Globus pallidus (tissue), 1 donor: ENCODE measurements at places on chromosomes 1 and 21.

GRCh38 chr1:32623775-32624174 is 26.6 kb downstream of the ZBTB8OS start:
- DNase-seq = no peak

GRCh38 chr1:235156265-235156664 is 4.8 kb downstream of the RBM34 start:
- no peak for DNase-seq

GRCh38 chr1:248373761-248374160 is 1.8 kb upstream of the OR2T6 start:
- DNase-seq = no peak

- no peak for DNase-seq
Observed at GRCh38 chr1:115606305-115606704, 35.5 kb upstream of the VANGL1 start.

DNA sequence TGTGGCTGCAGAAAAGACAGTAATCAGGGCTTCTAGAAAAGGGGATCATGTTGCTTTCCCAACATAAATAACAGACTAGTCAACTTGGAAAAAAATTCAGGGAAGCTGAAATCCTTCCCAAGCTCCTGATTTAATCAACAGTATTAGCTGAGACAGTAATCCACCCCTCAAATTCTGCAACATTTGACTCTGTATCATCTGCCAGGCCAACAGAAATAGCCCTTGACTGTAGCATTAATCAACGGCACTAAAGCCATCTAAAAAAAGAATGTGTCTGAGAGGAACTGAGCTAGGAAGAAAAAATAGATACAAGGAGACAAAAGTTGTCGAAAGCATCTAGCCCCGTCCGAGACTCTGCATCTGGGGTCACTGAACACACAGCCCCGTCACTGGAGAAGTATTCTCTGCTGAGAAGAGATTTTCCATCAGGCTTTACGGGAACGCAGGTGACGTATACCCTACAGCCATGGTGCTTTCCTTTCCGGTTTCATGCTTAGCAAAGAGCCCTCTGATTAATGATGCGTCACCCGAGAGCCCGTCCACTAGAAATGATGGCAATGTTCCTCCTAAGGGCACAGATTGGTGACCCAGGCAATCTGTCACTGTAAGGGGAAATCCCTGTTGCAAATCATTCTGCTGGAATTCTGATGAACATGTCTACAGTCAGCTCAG is 42.1 kb upstream of the TP53BP2 start:
- no peak for DNase-seq

GRCh38 chr1:55519276-55519675 is 304.1 kb upstream of the USP24 start:
- no peak for DNase-seq

GRCh38 chr1:13760921-13761320 is 60.9 kb downstream of the PRDM2 start:
- no peak for DNase-seq

DNA sequence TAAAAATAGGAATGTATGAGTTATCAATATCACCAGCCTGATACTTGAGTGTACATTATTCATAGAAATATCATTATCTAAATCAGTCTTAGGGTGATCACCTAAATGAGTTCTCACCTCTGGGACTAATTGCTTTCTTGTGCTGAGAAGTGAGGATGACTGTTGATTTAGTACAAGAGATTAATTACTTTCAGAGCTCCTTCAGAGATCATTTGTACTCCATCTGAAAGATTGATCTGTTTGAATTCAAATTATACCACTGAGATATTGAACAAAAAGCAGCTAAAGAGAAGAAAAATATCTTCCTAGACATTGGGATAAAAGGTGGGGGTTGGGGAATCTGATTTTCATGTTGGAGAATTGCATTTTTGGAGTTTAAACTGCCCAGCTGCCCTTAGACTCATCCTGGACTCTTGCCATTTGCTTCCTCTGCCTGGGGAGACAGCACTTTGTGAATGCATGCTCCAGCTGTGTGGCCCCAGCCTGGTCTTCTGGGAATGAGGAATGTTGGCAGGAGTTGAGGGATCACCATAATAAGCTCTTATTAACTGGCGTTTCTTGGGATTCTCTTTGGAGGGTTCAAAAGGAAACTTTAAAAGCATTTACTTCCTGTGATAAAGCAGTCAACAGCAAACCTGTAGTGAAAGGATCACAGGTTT is 19.7 kb upstream of the PGBD2 start:
- peak; percentile 19 for DNase-seq

GRCh38 chr1:117671781-117672501 is 66.1 kb downstream of the TENT5C start:
- DNase-seq = peak; percentile 46

GRCh38 chr1:16975211-16975610 is 5.2 kb downstream of the MFAP2 start:
- DNase-seq = no peak

GRCh38 chr1:165443539-165444311 is 1.2 kb downstream of the RXRG start:
- peak; percentile 35 for DNase-seq

DNA sequence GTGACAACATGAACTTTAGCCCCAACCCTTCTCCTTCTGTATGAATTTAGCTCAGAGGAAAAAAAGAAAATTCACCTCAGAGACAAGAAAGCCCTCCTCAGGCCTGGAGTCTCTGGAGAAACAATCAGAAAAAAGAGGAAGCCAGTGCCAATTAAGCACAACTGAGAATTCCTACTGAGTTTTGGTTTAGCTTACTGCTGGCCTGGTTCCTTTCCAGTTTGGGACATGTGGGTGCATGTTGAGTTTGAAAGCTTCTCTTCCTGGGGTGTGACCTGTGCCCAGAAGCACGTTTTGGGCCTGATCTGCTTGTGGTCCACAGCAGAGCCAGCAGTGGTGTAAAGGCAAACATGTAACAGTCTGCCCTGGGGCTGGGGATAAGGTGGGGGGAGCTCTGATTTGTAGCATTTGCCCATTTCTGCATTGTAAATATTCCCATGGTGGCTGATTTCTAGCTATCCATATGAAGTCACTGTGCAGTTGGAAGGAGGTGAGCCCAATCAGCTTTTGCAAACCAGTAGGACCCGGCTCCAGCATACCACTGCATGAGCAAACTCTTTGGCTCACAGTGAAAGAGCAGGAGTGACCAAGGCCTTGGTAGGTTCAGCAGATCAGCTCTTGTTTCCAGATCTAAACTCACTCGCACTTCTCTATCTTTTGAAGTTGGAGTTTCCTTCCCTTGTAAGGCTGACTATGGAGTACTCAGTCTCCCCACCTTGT is 4.7 kb upstream of the THEM5 start:
- no peak for DNase-seq

DNA sequence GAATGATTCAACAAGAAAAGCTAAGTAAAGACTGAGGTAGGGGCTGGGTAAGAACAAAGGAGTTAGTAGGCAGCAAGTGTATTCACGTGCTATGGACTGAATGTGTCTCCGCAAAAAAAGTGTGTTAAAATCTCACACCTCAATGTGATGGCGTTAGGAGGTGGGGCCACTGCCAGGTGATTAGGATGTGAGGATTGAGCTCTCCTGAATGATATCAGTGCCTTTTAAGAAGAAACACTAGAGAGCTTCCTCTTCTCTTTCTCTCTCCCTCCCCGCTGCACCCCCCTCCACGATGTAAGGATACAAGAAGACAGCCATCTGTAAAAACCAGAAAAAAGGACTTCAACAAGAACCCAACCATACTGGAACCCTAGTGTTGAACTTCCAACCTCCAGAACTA is 396.1 kb upstream of the PLXNA2 start:
- no peak for DNase-seq

GRCh38 chr1:40394491-40395172 is 21.1 kb downstream of the SMAP2 start:
- no peak for DNase-seq

GRCh38 chr1:150012611-150013010 is 2.1 kb upstream of the OTUD7B start:
- DNase-seq = peak; percentile 97

- peak; percentile 46 for DNase-seq
Observed at GRCh38 chr1:8427493-8427892, 109.6 kb downstream of the SLC45A1 start.

- DNase-seq = no peak
Observed at GRCh38 chr1:29372108-29372507, 135.8 kb downstream of the PTPRU start.

GRCh38 chr1:8161546-8162105 is 135.5 kb upstream of the ERRFI1 start:
- DNase-seq = no peak

DNA sequence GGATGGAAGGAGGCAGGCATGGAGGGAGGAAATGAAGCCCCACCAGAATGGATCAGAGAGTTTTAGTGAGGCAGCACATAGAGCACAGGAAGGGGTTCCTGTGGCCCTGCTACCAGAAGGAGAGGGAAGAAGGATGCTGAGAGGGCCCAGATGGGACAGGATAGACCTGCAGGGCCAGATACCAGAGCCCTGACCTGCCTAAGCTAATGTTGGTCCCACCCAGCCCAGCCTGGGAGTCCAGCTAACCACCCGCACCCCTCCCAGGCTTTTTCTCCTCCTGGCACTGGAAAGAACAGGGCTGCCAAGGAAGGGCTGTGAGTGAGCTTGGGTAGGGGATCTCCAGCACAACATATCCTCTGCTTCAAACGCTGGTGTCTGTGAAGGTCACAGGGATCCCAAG is 6.9 kb downstream of the NECTIN4 start:
- no peak for DNase-seq

- DNase-seq = no peak
Observed at GRCh38 chr1:224785622-224786021, 143.9 kb upstream of the DNAH14 start.

DNA sequence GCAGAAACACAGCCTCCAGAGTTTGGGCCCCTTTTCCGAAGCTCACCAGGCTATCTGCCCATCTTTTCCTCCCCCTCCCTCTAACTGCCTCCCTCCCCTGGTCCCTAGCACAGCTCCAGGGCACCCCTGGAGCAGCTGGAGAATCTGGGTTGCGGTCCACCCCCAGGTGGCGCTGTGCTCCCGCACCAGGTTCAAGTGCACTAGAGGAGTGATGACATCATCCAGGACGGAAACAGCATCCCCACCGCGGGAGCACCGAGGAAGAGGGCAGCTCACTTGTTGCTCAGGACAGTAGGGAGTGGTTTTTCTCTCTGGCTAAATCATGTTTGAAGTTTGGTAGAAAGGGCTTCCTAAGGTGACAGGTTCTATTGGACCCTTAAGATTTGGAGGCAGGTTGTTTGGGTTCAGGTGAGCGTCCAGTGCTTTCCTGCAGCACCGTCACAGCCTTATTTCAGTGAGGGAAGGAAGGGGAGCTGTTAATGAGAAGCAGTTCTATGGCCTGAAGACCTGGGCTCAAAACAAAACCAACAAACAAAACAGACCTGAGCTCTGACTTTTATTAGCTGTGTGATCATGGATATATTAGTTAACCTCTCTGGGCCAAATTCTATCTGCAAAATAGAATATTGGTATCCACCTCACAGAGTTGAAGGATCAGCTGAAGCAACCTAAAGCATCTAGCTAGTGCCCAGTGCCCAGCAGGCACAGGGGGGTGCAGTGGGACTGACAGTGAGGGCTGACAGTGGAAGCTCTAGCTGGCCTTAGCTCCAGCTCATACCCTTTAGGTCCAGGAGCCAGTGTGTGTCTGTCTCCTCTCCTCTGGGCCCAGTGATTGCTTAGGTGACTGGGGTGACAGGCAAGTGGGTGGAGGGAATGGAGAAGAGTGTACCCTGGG is 7.5 kb downstream of the SHISA4 start:
- peak; percentile 79 for DNase-seq

- DNase-seq = no peak
Observed at GRCh38 chr1:175797576-175797975, 54.2 kb upstream of the TNR start.

DNA sequence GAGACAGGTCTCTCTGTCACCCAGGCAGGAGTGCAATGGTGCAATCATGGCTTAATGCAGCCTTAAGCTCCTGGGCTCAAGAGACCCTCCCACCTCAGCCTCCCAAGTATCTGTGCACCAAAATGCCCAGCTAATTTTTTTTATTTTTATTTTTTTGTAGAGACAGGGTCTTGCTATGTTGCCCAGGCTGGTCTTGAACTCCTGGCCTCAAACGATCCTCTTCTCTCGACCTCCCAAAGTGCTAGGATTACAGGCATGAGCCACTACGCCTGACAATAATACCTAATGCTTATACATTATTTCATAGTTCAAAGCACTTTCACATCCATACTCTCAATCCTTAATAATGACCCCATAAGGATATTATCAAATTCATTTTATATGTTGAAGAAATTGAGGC is 48.3 kb downstream of the LUZP1 start:
- DNase-seq = no peak

GRCh38 chr1:179794669-179795068 is 51.6 kb downstream of the FAM163A start:
- no peak for DNase-seq

DNA sequence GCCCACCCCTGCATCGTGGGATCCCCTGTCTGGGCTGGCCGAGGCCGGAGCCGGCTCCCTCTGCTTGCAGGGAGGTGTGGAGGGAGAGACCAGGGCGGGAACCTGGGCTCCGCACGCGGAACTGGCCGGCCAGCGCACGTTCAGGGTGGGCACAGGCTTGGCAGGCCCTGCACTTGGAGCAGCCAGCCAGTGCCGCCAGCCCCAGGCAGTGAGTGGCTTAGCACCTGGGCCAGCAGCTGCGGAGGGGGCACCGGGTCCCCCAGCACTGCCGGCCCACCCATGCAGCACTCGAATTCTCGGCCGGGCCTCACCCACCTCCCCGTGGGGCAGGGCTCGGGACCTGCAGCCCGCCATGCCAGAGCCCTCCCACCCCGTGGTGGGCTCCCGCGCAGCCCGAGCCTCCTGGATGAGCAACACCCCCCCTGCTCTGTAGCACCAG is 422.6 kb downstream of the AMY1C start:
- no peak for DNase-seq

GRCh38 chr1:111705841-111706240 is 33.4 kb downstream of the INKA2 start:
- no peak for DNase-seq

- DNase-seq = no peak
Observed at GRCh38 chr1:169933984-169934725, 40.5 kb upstream of the SCYL3 start.

DNA sequence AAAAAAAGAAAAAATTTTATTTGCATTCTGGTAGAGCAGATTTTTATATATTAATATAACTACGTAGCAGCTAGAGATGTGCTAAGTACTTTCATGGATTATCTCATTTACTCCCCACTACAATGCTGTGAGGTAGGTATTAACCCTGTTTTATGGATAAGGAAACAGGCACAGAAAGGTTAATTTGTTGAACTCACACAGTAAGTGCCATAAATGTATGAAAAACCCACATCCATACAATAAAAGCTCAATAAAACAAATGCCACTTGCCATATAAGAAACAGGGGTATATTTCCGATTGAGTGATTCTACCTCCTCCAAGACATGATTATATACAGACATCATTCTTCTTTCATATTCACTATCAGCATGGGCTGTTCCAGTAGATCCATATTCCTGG is 83.1 kb downstream of the INTS7 start:
- DNase-seq = no peak
